Vagina (tissue), 2 donors: ENCODE measurements at places on chromosomes 5 and 9. TPM values are rescaled to one million over a fixed set of nuclear protein-coding genes. Genes with fewer than 3 reads are reported as not detected.

The UBAC1 gene
- 57.9 TPM for total RNA-seq

The C7 gene
- 385 TPM for total RNA-seq

The PPIC gene
- total RNA-seq, result 21.6 TPM

- no peaks in the 10 kb centered on the region for H3K36me3 ChIP-seq
- no peaks in the 10 kb centered on the region for H3K4me1 ChIP-seq
- DNase-seq, result no peak
- H3K27ac ChIP-seq, result no peak overlapping the region
- H3K4me3 ChIP-seq, result no peak overlapping the region
- no peaks in the 10 kb centered on the region for H3K27me3 ChIP-seq
Observed at GRCh38 chr9:126794441-126794840, 10.4 kb upstream of the ZBTB43 start.

DNA sequence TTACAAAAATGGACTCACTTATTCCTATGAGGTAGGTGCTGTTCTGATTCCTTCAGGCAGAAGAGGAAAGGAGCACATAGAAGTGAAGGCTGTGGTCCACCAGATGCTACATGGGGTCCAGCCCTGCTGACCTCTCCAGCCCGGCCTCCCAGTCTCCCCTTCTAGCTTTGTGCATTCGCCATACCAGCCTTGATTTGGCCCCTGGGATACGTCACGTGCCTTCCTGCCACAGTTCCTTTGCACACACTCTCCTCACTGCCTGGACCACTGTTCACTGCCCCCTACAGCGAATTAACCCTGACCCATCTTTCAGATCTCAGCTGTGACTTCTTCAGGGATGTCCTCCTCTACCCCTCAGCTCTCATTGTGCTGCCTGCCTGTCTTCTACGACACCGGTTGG lies 32.6 kb downstream of the FGF1 start:
- no peaks in the 10 kb centered on the region for H3K36me3 ChIP-seq
- no peak overlapping the region for H3K27ac ChIP-seq
- H3K4me1 ChIP-seq, result peaks cover 5% of the 10 kb centered on the region
- DNase-seq, result no peak
- H3K4me3 ChIP-seq, result no peak overlapping the region
- no peaks in the 10 kb centered on the region for H3K27me3 ChIP-seq

DNA sequence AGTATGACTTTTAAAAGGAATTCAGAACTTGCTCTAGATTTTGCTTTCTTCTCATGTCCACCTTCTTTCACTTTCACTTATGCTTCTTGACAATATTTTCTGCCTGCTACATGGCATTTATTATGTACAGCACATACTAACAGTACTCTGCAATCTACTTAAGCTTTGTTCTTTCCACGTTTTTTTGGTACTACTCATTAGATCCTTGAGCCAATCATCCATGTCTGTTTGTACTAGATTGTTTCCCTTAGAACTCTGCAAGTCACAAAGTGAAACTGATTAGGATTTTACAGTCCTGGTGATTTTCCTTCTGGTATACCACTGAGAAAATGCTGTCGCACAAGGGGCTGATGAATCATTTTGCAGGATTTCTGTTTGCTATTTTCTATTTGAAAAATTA lies 78.3 kb downstream of the PARP8 start:
- no peaks in the 10 kb centered on the region for H3K36me3 ChIP-seq
- peak overlapping the region; percentile 52 for H3K27ac ChIP-seq
- peaks cover 36% of the 10 kb centered on the region for H3K4me1 ChIP-seq
- no peak for DNase-seq
- H3K27me3 ChIP-seq, result no peaks in the 10 kb centered on the region

- H3K4me3 ChIP-seq, result no peak overlapping the region
- no peaks in the 10 kb centered on the region for H3K36me3 ChIP-seq
- no peak for DNase-seq
- H3K27ac ChIP-seq, result no peak overlapping the region
Observed at GRCh38 chr9:94650949-94651348, 11.6 kb upstream of the FBP1 start.

DNA sequence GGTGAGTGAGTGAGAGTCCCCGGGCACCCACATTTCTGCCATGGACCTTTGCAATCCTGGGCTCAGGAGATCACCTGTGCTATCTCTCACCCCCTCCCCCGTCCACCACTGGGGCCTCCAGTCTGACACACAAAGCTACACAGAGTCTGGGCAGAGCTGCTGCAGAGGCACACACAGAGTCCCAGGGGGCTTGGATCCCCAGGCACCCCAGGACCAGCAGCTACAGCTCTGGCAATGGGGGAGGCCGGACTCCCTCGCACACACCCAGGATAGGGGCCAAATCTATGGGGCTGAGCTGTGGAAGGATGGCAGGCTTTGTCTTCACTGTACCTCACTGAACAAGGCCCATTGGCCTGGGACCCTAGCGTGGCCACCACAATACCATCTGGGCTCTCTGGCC lies 328.8 kb downstream of the MAN2A1 start:
- no peaks in the 10 kb centered on the region for H3K4me1 ChIP-seq
- no peaks in the 10 kb centered on the region for H3K36me3 ChIP-seq
- DNase-seq, result no peak
- no peak overlapping the region for H3K4me3 ChIP-seq
- no peak overlapping the region for H3K27ac ChIP-seq

DNA sequence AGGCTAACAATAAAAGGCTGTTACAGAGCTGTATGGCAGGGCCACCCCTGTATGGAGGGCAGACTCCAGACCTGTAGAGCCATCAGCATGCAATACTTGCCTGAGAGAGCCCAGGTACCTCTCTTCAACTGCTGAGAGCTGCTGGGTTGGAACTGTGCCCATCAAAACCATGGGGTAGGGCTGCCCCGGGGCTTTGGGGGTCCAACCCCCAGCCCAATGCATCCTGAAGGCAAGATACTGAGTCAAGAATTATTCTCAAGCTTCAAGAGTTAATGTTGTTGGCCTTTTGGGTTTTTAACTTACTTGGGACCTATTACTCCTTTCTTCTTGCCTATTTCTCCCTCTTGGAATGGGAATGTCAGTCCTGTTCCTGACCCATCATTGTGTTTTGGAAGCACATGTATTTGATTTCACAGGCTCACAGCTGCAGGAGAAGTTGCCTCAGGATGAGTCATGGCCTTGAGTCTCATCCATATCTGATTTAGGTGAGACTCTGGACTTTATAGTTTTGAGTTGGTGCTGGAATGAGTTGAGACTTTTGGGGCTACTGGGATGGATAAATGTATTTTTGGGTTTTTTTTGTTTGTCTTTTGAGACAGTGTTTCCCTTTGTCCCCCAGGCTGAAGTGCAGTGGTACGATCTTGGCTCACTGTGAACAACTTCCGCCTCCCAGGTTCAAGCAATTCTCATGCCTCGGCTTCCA lies 21.0 kb upstream of the CDK7 start:
- H3K36me3 ChIP-seq, result no peaks in the 10 kb centered on the region
- peaks cover 11% of the 10 kb centered on the region for H3K4me1 ChIP-seq

GRCh38 chr5:172945151-172945550 lies 14.1 kb upstream of the RPL26L1 start:
- no peak overlapping the region for H3K27ac ChIP-seq
- peaks cover 16% of the 10 kb centered on the region for H3K36me3 ChIP-seq
- no peaks in the 10 kb centered on the region for H3K4me1 ChIP-seq
- H3K27me3 ChIP-seq, result no peaks in the 10 kb centered on the region
- DNase-seq, result no peak

DNA sequence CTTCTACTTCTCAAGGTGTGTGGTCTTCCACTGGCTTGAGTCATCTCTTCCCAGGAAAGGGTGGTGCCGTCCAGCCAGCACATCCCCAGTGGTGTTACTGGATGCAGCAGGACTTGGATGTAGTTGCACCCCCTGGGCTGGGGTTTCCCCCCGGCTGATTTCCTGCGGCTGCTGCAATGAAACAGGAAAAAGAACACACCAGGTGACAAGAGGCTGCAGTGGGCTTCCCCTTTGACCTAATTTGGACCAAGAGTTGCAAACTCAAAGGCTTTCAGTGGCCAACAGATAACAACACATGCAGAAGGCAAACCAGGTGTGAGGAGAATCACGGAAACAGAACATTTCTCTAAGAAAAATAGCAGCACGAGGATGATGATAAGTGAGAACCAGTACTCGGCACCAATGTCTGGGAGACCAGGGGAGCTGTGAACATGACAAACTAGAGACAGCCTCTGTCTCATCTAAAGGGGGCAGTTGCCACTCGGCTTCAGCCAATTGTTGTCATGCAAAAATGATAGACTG lies 83.7 kb downstream of the PDE6A start:
- H3K27me3 ChIP-seq, result no peaks in the 10 kb centered on the region
- H3K4me1 ChIP-seq, result no peaks in the 10 kb centered on the region
- H3K27ac ChIP-seq, result no peak overlapping the region
- H3K36me3 ChIP-seq, result no peaks in the 10 kb centered on the region
- DNase-seq, result no peak

DNA sequence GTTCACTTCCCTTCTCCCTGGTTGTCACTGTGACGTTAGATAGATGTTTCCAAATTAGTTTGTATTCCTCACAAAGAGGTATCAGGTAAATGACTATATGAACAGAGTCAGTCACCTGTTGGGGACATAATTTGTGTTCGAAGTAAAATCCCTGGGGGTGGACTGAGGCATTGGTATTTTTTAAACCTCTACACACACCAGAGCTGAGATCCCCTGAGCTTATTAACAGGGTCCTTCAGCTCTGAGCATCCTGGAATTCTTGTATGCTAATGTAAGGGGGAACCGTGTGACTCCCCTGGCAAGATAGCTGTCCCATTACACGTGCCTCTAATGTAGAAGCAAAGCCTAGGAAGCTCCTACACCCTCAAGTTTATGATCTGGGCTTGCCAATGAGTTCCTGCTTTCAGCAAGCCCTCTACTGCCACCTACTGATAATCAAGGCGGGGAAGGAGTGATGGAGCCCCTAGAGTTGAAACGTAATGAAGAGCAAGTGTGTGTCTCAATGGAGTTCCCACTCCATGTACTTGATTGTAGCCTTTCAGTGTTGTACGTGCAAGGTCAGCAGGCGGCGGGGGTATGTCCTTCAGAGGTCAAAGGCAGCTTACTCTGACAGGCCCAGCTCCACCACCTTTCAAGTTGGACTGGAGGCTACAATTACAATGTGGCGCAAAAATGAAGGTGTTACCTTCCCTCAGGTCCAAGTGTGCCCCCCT lies 14.4 kb downstream of the PRKACG start:
- no peaks in the 10 kb centered on the region for H3K27me3 ChIP-seq
- H3K36me3 ChIP-seq, result no peaks in the 10 kb centered on the region
- H3K4me3 ChIP-seq, result no peak overlapping the region
- no peak overlapping the region for H3K27ac ChIP-seq

DNA sequence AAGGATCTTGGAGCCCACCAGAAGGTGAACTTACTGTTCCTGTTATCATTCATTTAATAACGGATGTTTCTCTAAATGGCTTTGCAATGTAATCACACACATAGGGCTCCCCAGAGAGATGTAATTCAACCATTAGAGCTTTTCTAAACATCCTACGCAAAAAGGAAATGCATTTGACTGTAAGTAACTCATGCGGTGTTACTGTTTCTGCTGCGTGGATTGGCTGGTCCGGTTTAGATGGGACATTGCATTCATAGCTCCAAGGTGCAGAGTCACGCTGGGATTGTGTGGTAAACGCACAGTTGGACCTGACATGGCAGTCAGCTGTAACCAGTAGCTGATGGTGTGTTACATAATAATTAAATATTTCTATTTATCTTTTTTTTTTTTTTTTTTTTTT lies 185.5 kb upstream of the OTULINL start:
- no peaks in the 10 kb centered on the region for H3K36me3 ChIP-seq
- no peaks in the 10 kb centered on the region for H3K27me3 ChIP-seq
- H3K4me3 ChIP-seq, result no peak overlapping the region
- H3K27ac ChIP-seq, result no peak overlapping the region

DNA sequence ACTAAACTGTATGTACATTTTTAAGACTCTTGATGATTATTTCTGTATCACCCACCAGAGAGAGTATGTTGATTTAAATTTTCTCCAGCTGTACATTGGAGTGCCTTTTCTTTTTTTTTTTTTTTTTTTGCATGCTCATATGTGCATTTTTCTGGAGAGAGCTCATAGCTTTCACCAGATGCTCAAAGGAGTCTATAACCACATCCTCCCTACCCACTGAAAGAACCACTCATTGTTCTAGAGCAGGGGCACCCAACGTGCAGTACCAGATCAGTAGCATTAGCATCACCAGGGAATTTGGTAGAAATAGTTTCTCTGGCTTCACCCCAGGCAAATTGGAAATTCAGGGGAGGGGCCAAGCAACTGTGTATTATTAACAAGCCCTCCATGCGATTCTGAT lies 53.9 kb upstream of the TMEM171 start:
- no peaks in the 10 kb centered on the region for H3K36me3 ChIP-seq
- H3K27me3 ChIP-seq, result no peaks in the 10 kb centered on the region
- no peak overlapping the region for H3K4me3 ChIP-seq
- no peak overlapping the region for H3K27ac ChIP-seq
- DNase-seq, result no peak

- DNase-seq, result no peak
- no peak overlapping the region for H3K27ac ChIP-seq
- no peaks in the 10 kb centered on the region for H3K36me3 ChIP-seq
- no peak overlapping the region for H3K4me3 ChIP-seq
- H3K27me3 ChIP-seq, result no peaks in the 10 kb centered on the region
Observed at GRCh38 chr5:83764101-83764500, 43.4 kb upstream of the HAPLN1 start.

DNA sequence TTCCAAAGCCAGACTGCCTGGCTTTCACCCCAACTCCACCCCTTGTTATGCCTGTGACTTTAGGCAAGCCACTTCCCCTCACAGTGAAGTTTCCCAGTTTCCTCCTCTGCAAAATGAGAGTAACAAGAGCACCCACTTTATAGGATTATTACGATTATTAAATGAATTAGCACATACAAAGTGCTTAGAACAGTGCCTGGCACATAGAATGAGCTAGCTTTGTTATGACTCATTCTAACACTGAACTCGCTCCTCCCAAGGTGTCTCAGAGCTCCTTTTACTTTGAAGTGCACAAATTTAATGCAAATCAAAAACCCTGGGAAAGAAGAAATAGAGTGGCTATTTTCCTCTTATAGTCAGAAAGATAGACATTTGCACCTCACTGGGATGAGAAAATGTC lies 34.3 kb downstream of the DNAH5 start:
- H3K4me3 ChIP-seq, result no peak overlapping the region
- no peaks in the 10 kb centered on the region for H3K36me3 ChIP-seq
- H3K4me1 ChIP-seq, result no peaks in the 10 kb centered on the region
- no peak for DNase-seq
- no peak overlapping the region for H3K27ac ChIP-seq

DNA sequence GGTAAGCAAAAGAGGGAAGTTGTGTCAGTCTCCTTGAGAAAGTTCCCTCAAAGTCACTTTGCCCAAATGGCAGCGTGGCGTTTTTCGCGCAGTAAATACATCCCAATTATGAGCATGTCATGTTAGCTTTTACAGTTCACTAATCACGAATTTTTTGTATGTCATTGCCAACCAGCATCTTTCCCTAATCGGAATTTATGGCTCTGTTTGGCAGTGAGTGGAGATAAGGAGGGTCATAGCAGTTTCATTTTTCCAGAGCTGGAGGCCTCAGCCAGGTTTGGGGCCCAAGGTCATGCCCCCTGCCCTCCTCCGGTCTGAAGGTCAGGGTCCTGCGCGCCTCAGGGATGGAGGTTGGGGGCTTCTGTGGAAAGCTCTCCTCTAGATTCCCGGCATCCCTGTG lies 50.1 kb downstream of the C5orf15 start:
- H3K4me1 ChIP-seq, result no peaks in the 10 kb centered on the region
- no peak overlapping the region for H3K4me3 ChIP-seq
- H3K27ac ChIP-seq, result no peak overlapping the region

GRCh38 chr5:124902097-124902821 lies 155.8 kb upstream of the ZNF608 start:
- no peaks in the 10 kb centered on the region for H3K36me3 ChIP-seq
- no peak overlapping the region for H3K27ac ChIP-seq
- no peak for DNase-seq
- H3K4me1 ChIP-seq, result peaks cover 15% of the 10 kb centered on the region
- no peaks in the 10 kb centered on the region for H3K27me3 ChIP-seq
- no peak overlapping the region for H3K4me3 ChIP-seq
